ENCODE measurements at places on chromosomes 1 and 21.

DNA sequence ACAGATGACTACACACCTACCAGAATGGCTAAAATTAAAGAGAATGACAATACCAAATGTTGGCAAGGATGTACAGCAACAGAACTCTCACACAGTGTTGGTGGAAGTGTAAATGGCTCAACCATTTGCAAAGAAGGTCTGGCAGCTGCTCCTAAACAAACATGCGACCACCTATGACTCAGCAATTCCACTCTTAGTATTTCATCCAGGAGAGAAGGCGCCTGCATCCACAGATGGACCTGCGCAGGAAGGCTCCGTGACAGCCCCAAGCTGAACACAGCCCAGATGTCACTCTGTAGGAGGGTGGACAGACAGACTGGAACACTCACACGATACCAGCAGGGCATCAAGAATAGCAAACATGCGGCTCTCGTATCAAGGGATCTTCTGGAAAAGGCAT, 6.7 kb downstream of the PTTG1IP start:
- no peak for DNase-seq

DNA sequence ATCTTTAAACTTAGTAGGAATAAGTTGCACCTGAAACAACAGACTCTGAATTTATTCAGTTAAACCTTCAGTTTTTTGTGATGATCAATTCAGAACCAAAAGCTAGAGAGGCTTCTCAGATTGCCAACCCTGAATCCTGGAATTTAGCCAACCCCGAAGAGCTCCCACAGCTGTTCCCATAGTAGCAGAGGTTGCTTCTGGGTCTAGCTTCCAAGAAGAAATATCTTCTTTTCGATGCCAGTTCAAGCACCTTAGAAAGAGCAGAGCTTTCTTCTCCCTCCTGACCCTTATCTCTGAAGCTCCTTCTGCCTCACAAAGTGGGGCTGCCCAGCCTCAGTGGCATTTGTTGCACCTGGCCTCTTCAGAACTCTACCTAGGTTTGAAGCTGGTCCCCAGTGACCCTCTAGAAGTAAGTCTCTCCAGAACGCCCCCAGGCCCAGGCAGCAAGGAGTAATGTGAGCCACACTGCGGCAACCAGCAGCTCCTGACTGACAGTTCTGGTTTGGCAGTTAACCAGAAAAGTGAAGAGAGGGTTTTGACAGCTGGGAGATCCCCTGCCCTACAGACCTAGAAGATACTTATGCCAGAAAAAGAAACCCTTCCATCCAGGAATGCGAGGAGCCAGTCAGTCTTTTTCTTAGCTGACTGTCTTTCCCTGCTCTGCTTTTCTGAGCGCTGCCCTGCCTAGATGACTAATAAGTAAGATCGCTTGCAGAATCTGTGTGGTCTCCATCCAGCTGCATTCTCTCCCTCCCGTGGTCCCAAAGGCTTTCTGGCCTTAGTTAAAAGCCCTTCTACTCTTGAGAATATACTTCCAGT, 165.9 kb downstream of the ADGRL4 start:
- DNase-seq, result no peak

- no peak for DNase-seq
These were observed 8.4 kb downstream of the SMIM1 start for GRCh38 chr1:3780901-3781300.

DNA sequence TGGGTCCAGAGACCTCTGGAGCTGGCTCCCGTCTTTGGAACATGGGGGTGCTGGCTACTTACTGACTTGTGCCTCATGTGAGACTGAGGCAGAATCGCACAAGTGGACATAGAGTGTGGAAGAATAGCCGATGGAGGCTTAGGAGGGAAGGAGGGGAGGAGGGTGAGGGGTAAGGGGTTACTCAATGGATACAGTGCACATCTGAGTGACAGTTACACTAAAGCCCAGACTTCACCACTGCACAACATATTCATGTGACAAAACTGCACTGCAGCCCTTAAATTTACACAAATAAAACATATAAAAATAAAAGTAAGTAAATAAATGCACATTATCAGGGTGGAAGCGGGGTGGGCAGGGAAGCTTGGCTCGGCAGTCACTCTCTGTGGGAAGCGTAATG, 197.7 kb upstream of the RAB4A start:
- no peak for DNase-seq

DNA sequence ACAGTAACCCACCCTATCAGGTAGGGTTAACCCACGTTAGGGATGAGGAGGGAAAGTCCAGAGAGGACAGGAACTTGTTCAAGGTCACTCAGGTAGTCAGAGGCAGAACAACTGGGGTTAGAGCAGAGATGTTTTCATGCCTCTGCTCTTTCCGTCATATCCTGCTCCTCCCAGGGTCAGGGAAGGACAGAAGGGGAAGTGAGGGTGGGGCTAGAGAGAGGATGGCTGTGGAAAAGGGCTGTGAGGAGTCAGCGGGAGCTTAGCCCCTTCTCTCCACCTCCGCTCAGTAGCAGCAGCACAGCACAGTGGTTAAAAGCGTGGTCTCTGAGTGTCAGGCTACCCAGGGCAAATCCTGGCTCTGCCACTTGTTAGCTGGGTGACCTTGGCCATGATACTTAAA, 36.5 kb downstream of the DDX20 start:
- no peak for DNase-seq

GRCh38 chr1:22527555-22528296, 35.6 kb upstream of the EPHA8 start:
- DNase-seq, result no peak

DNA sequence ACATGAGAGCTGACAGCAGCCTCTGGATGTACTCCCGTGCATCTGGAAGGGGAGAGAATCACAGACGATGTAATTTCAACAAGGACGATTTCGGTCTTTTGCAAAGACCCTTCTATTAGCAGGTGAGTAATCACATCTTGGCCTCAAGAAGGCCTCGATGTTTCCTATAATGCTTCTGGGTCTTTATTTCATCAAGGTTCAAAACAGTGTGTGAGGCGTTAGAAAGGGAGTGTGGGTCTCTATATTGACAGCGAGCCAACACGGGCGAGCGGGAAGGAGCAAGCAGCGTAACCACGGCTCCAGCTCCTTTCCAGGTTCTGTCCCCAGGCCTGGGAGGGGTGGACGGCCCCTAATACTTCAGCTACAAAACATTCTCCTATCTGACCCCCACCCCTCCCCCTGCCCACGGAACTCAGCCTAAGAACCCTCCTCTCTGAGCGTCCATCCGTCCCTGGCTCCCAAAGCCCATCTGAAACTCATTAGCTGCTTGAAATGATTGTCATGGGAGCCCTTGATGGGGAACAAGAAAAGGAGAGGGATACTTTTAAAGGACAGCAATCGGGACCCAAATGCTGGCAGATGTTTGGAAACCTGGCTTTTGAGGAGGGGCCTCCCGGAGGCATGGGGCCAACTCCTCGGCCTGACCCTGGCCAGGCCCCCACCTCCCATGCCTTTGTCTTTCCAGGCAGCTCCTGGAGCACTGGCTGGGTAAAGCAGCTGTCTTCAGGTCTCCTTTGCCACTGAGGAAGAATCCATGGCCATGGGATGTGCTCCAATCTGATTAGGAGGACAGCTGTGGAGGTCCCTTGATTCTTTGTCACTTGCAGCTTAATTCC, 250.8 kb downstream of the FOXD2 start:
- DNase-seq, result no peak

DNA sequence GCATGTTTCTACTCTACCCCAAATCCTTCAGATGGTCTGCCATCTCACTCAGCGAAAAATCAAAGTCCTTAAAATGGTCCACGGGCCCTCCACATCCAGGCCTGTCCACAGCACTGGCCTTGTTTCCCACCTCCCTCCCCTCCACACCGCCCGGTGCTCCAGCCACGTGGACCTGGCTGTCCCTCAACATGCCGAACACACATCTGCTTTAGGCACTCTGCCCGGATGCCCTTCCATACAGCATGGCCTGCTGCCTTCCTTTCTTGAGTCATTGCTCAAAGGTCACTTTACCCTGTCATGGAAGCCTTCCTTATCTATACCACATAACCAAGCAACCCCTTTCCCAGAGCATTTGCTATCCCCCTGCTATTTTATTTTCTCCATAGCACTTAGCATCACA, 143.0 kb downstream of the DNM3 start:
- no peak for DNase-seq

- DNase-seq, result no peak
These were observed 3.0 kb downstream of the FCAMR start for GRCh38 chr1:206967096-206967849.

- DNase-seq, result no peak
These were observed 22.4 kb upstream of the BTG2 start for GRCh38 chr1:203282720-203283542.

DNA sequence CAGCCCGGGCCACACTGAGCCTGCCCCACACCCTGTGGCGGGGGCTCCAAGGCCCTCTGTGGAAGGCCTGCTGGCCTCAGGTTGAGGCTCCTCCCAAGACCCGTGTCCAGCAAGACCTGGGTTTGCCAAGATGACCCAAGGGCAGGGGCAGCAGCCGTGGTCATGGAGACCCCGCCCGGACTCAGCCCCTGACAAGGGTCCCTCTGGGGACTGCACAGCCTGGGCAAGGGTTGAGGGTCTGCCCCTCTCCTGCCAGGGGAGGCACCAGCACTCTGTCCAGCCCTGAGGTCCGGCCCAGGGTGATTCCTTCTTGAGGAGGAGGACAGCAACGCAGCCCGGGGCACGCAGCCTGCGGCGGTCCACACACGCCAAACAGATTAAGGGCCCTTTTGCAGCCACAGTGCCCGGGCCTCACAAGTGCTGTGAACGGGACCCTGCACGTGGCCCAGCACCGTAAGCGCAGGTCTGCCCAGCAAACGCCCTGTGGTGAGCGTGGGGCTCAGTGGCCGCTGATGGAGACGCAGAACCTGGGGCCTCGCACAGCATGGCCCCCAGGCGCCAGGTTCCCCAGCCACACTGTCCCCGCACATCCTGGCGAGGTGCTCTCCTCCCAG, 3.4 kb downstream of the SPATC1L start:
- no peak for DNase-seq

GRCh38 chr1:234970731-234971476, 157.7 kb downstream of the TOMM20 start:
- no peak for DNase-seq

- no peak for DNase-seq
These were observed 69.6 kb upstream of the PTGS2 start for GRCh38 chr1:186749820-186750219.

- DNase-seq, result no peak
These were observed 89.1 kb downstream of the SMYD3 start for GRCh38 chr1:246417813-246418564.

DNA sequence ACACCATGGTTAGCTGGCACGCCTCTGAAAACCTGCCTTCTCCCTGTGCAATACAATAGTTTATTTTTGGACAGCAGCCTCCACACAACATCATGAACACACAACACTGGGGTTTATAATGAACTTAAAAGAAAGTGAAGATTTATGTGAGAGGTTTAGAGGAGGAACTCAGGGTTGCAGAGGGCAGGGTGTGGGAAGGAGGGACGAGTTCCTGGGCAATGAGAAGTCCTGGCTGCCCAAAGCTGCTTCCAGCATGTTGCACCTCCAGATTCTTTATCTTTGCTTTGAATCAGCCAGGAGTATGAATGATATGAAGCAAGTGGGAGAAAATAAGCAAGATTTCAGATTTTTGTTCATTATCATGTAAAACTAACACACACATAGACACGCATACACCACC, 11.3 kb upstream of the LRRC8D start:
- no peak for DNase-seq

- no peak for DNase-seq
These were observed 121.2 kb downstream of the TRABD2B start for GRCh38 chr1:47875831-47876586.

DNA sequence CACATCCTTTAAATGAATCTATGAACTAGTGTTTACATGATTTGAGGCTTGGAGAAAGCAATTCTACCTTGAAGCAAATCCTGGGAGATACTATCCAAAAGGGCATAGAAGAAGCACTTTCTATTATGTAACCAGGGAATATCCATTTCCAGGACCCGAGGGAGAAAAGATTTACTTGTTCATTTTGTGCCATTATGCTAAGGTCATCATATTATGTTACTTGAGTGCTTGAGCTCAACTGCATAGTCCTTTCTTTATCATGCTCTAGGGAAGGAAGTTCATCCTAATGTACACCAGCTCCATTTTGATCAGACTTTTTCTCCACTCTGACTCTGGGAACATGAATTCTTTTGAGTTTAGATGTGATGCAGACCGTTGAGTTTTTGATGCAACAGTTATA, 188.6 kb upstream of the SNX7 start:
- DNase-seq, result no peak

Data from CMK (cell line).